Activated naive CD4-positive, alpha-beta T cell treated with anti-CD3 and anti-CD28 coated beads for 36 hours (primary cell): ENCODE measurements at places on chromosomes 1 and 21. TPM values are rescaled to one million over a fixed set of nuclear protein-coding genes. Genes with fewer than 3 reads are reported as not detected.
A peak's percentile ranks its signal among the peaks of the same experiment; 100 is the strongest.

The HES3 gene
- not detected for total RNA-seq

The AMY1B gene
- total RNA-seq = not detected

The DHDDS gene
- total RNA-seq = 26.3 TPM

The FCRL2 gene
- total RNA-seq = not detected

The RNF11 gene
- 17.7 TPM for total RNA-seq

The ESPN gene
- 0.79 TPM for total RNA-seq

The DISC1 gene
- 4.8 TPM for total RNA-seq

GRCh38 chr1:109886827-109887226 is 23.8 kb upstream of the CSF1 start:
- no peaks in the 10 kb centered on the region for H3K27me3 ChIP-seq
- no peaks in the 10 kb centered on the region for H3K36me3 ChIP-seq
- peaks cover 17% of the 10 kb centered on the region for H3K4me1 ChIP-seq
- DNase-seq = no peak

DNA sequence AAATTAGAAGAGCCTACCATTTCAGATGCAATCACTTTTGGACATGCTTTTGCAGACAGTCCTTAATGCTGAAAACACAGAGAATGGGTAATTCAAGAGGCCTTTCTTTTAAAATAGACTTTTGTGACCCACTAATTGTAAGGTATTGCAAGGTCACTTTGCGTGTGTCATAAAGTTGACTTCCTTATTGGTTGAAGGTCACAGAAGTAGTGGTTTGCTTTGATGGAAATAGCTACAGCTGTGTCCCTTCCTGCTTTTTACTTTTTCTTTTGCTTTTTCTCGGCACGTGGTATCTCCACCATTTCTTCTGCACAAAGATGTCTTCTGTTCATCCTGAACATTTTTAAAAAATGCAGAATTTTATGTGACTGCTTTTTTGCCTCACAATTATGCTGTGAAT is 146.8 kb downstream of the DYRK1A start:
- H3K27me3 ChIP-seq = no peaks in the 10 kb centered on the region
- H3K36me3 ChIP-seq = peaks cover 45% of the 10 kb centered on the region
- peaks cover 8% of the 10 kb centered on the region for H3K4me1 ChIP-seq
- no peak overlapping the region for H3K4me3 ChIP-seq
- H3K27ac ChIP-seq = no peak overlapping the region
- DNase-seq = no peak

DNA sequence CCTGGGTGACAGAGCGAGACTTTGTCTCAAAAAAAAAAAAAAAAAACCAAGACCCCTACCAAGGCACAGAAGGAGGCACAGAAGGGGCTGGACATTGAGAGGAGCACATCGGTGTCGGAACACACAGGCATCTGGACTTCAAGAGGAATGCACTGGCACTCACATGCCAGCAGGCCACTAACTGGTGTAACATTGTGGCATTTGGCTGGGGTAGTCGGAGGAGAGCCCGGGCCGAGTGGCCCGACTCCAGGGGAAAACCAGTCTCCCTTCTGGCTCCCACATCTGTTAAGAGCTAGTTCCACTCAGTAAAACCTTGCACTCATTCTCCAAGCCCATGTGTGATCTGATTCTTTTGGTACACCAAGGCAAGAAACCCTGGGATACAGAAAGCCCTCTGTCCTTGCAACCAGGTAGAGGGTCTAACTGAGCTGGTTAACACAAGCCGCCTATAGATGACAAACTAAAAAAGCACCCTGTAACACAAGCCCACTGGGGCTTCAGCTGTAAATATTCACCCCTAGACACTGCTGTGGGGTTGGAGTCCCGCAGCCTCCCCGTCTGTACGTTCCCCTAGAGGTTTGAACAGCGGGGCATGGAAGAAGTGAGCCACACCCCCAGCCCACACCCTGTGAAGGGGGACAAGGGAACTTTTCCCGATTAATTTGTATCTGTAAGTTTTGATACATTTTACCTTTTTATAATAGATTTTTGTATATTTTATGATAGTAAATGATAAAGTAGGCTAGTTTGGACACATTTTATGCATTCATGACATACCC is 17.2 kb upstream of the AKIRIN1 start:
- no peaks in the 10 kb centered on the region for H3K27me3 ChIP-seq
- no peak overlapping the region for H3K4me3 ChIP-seq
- peaks cover 8% of the 10 kb centered on the region for H3K4me1 ChIP-seq
- H3K36me3 ChIP-seq = peaks cover 2% of the 10 kb centered on the region

GRCh38 chr1:108097018-108097417 is 103.1 kb downstream of the SLC25A24 start:
- no peaks in the 10 kb centered on the region for H3K27me3 ChIP-seq
- peaks cover 14% of the 10 kb centered on the region for H3K4me1 ChIP-seq
- H3K27ac ChIP-seq = no peak overlapping the region

DNA sequence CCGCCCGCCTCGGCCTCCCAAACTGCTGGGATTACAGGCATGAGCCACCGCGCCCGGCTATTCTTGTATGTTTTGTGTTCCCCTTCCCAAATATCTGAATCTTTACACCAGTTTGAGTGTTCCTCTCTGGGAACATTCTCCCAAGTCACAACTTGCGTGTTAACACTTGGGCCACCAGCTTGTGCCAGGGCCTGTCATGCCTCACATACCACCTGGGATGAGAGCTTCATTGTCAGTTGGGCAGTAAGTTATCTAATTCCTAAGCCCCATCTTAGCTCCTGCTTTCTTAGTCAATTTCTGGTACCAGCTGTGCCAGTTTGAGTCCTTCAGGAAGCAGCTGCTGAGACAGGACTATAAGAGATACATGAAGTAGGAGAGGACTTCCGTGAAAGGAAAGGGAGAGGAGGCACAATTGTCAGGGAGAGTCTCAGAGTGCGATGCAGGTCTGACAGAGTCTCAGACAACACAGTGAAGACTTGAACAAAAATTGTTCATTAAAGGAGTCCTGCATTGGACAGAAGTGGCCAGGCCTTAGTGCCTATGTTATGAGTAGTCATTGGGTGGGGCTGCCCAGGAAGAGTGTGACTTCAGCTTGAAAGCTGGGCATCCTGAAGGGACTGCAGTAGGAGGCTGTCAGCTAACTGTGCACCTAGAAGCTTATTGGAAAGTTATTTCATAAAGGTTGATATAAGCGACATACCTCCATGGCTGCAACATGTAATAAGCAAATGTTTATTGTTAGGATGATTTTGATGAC is 17.3 kb downstream of the ZFYVE9 start:
- peaks cover 4% of the 10 kb centered on the region for H3K4me1 ChIP-seq
- no peak overlapping the region for H3K4me3 ChIP-seq
- DNase-seq = no peak
- H3K27me3 ChIP-seq = no peaks in the 10 kb centered on the region
- peaks cover 4% of the 10 kb centered on the region for H3K36me3 ChIP-seq

DNA sequence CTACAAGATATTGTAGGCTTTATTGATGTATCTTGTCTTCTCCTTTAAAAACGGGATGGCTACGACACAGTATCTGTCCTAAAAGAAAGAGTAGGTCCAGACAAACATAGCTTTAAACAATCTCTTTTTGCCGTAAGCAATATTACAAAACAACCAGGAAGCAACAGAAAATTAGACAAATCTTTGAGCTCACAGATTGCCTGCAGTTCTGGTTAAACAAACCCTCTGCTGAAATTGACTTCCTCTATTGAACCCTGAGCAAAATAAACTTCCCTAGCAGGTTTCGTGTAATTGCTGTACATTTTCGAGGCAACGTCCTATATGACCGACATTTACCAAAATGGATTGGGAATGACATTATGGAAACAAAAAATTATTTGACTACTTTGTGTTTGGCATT is 50.6 kb downstream of the CHML start:
- H3K4me1 ChIP-seq = peaks cover 29% of the 10 kb centered on the region
- H3K27me3 ChIP-seq = no peaks in the 10 kb centered on the region
- H3K4me3 ChIP-seq = no peak overlapping the region
- peaks cover 5% of the 10 kb centered on the region for H3K36me3 ChIP-seq
- no peak for DNase-seq
- no peak overlapping the region for H3K27ac ChIP-seq

GRCh38 chr1:232191560-232191959 is 438.4 kb downstream of the SIPA1L2 start:
- H3K36me3 ChIP-seq = no peaks in the 10 kb centered on the region
- no peak for DNase-seq
- H3K27ac ChIP-seq = no peak overlapping the region
- no peak overlapping the region for H3K4me3 ChIP-seq

- peaks cover 3% of the 10 kb centered on the region for H3K4me1 ChIP-seq
- no peak overlapping the region for H3K4me3 ChIP-seq
- H3K27me3 ChIP-seq = peaks cover 4% of the 10 kb centered on the region
- DNase-seq = no peak
Observed at GRCh38 chr1:55318116-55318817, 103.1 kb upstream of the USP24 start.

GRCh38 chr1:65443647-65444046 is 23.2 kb downstream of the LEPR start:
- DNase-seq = no peak
- H3K27ac ChIP-seq = no peak overlapping the region
- H3K27me3 ChIP-seq = no peaks in the 10 kb centered on the region

DNA sequence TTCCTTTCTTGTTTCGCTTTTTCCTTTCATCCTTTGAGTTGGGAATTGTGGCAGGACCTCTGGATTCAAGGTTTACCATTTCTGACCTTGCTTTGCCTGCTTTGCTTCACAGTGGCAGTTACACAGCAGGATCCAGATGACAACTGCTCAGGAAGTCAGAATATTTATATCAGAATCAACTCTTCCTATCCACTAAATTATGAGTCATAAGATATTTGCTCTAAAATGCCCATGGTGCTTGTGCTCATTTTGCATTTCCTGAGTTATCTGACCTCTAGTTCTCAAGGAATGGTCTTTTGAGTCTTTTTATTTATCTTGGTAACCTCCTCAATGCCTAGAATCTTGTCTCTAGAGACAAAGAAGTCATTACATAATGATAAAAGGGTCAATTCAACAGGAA is 290.8 kb downstream of the LRRC7 start:
- no peaks in the 10 kb centered on the region for H3K4me1 ChIP-seq
- H3K27me3 ChIP-seq = no peaks in the 10 kb centered on the region
- H3K36me3 ChIP-seq = no peaks in the 10 kb centered on the region
- H3K27ac ChIP-seq = no peak overlapping the region
- no peak for DNase-seq
- H3K4me3 ChIP-seq = no peak overlapping the region

GRCh38 chr1:14774225-14774624 is 175.7 kb downstream of the KAZN start:
- H3K27ac ChIP-seq = no peak overlapping the region
- peaks cover 2% of the 10 kb centered on the region for H3K4me1 ChIP-seq
- DNase-seq = no peak
- peaks cover 6% of the 10 kb centered on the region for H3K27me3 ChIP-seq
- H3K36me3 ChIP-seq = no peaks in the 10 kb centered on the region

- no peaks in the 10 kb centered on the region for H3K4me1 ChIP-seq
- no peak overlapping the region for H3K4me3 ChIP-seq
- H3K36me3 ChIP-seq = no peaks in the 10 kb centered on the region
- H3K27me3 ChIP-seq = no peaks in the 10 kb centered on the region
Observed at GRCh38 chr21:29928537-29928936, 11.3 kb downstream of the GRIK1 start.

DNA sequence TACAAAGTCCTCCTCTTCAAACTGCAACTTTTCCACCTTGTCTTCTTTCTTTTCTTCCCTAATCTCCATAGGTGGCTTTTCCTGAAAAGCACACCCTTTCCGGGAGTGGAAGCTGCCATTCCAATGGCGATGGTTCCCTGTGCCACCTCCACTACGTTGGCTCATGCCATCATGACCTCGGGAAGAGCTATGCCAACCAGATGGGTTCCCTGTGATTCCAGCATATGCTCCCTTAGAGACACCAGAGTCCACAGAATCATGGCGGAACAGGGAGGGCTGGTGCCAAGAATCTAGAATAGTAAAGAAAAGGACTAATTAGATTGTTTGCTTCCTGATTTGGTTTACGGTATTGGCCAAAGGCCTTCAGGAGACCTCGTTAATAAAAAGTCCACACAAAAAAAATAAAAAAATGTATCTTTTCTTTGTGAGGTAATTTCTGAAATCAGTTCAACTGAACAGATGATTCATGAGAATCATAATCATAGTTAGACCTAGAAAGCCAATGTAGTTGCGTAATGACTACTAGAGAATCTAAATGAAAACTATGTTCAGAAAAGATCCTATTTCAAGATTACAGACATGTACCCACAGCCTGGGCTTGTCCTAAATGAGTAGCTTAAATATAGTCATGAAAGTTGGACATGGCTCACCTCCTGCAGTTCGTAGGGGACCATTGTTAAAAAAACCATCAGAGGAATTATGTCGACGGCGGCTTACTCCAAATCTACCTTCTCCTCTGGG is 30.9 kb upstream of the CCDC17 start:
- H3K36me3 ChIP-seq = peaks cover 26% of the 10 kb centered on the region
- no peaks in the 10 kb centered on the region for H3K27me3 ChIP-seq
- H3K4me3 ChIP-seq = no peak overlapping the region
- DNase-seq = no peak

DNA sequence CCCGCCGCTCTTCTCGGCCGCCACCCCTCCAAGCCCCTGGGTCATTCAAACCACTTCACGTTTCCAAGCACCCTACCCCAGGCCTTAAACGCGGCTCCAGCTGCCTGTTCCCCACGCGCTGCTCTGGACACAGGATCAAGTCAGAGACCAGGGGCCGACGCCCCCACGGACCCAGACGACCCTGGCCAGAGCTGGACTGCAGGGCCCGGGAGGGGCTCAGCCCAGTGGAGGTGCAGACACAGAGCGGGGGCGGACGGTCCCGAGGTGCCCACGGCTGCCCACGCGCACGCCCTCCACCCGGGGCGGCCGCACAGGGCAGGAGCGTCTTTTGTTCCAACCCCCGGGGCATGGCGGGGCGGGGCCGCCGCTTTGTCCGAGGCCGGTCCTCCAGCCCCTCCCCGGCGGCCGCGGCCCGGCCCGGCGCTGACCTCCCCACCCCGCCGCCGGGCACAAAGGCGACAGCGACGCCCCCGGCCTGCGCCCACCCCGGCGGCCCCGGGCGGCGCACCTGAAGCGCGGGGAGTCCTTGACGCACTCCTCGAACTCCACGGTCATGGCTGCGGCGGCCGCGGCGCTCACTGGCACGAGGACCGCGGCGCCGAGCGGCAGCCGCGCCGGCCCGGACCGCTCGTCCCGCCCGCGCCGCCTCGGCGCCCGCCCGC is 338 bp downstream of the ACAP3 start:
- DNase-seq = no peak
- no peak overlapping the region for H3K27ac ChIP-seq
- H3K4me3 ChIP-seq = peak overlapping the region; percentile 78
- peaks cover 23% of the 10 kb centered on the region for H3K4me1 ChIP-seq
